ENCODE measurements at places on chromosomes 4 and X. TPM values are rescaled to one million over a fixed set of nuclear protein-coding genes. Genes with fewer than 3 reads are reported as not detected.

GRCh38 chrX:73561801-73562200, 1.2 kb upstream of the CHIC1 start:
- no peaks in the 10 kb centered on the region for H3K27me3 ChIP-seq
- H3K4me3 ChIP-seq = peak overlapping the region; percentile 81
- H3K4me1 ChIP-seq = peaks cover 17% of the 10 kb centered on the region
- no peaks in the 10 kb centered on the region for H3K36me3 ChIP-seq

The NLRP2B gene
- not detected for total RNA-seq

GRCh38 chrX:1433646-1434357, 18.9 kb downstream of the ASMTL start:
- H3K4me3 ChIP-seq = no peak overlapping the region
- H3K27ac ChIP-seq = no peak overlapping the region
- no peak for DNase-seq
- no peaks in the 10 kb centered on the region for H3K4me1 ChIP-seq
- H3K27me3 ChIP-seq = no peaks in the 10 kb centered on the region
- peaks cover 46% of the 10 kb centered on the region for H3K36me3 ChIP-seq

The GPR50 gene
- not detected for total RNA-seq

GRCh38 chrX:134745636-134746409, 87.6 kb upstream of the PLAC1 start:
- no peaks in the 10 kb centered on the region for H3K36me3 ChIP-seq
- DNase-seq = no peak
- no peak overlapping the region for H3K27ac ChIP-seq

DNA sequence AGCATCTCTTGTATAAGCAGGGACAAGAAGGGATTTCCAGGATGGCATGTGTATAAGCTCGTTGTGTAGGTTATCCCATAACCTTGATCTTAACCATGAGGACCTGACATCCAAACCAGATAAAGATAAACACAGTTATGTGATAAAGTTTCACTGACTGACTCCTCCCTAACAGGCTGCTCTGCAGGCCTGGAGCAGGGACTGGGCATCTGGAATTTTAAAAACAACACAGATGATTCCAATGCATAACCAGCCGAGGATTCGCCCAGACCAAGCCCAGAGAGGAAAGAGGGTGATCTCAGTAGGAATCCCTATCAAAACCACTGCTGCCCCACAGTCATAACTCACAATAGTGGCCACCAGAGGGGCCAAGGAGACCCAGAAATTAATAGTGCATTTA, 22.7 kb downstream of the KLF3 start:
- H3K27ac ChIP-seq = no peak overlapping the region
- H3K4me1 ChIP-seq = peaks cover 44% of the 10 kb centered on the region

- DNase-seq = no peak
- H3K36me3 ChIP-seq = no peaks in the 10 kb centered on the region
Measured at GRCh38 chr4:171714791-171715454, 98.3 kb upstream of the GALNTL6 start.

DNA sequence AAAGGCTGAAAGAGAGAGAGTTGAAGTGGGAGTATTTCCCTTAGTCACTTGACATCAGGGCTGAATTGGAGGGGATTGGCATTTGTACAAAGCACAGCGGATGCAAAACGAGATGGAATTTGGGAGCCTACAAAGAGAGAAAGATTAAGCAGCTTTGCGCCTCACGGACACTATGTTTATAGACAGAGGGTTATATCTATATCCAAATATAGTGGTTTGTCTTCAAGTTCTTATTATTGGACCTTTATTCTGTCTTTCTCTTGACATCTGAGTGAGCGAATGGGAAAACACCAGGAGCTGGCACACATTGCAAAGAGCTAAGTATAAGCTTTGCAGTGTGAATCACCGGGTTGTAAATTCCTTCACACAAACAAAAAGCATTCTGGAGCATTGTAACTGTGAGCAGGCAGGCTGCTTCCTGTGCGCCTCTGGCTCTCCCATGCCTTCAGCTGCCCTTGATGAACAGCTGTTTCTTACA, 500.2 kb downstream of the STIM2 start:
- no peak overlapping the region for H3K27ac ChIP-seq
- H3K4me1 ChIP-seq = no peaks in the 10 kb centered on the region
- H3K4me3 ChIP-seq = no peak overlapping the region

GRCh38 chr4:139768896-139769295, 103.3 kb downstream of the MGST2 start:
- no peaks in the 10 kb centered on the region for H3K27me3 ChIP-seq
- no peak overlapping the region for H3K4me3 ChIP-seq
- no peaks in the 10 kb centered on the region for H3K4me1 ChIP-seq

DNA sequence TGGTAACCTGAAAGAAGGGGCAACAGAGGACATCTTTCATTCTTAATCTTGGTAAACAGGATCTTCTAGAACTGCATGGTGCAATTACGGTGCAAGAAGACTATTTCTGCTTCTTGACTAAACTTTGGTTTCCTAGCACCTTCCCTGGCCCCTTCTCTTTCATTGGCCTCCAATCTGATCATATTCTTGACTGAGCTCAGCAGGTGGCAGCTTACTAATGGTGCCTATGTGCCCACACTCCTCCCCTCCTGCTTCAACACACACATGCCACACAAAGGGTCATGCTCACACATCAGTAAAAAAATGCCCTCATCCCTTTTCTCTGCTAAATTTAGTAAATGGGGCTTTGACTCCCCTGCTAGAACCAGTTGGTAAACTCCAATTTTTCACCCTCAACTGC, 400.5 kb upstream of the MAOA start:
- H3K36me3 ChIP-seq = no peaks in the 10 kb centered on the region
- no peak for DNase-seq
- no peaks in the 10 kb centered on the region for H3K4me1 ChIP-seq
- H3K4me3 ChIP-seq = no peak overlapping the region

The MAOA gene
- total RNA-seq = not detected

The WDR45 gene
- total RNA-seq = 29.1 TPM

- H3K36me3 ChIP-seq = no peaks in the 10 kb centered on the region
- H3K4me1 ChIP-seq = no peaks in the 10 kb centered on the region
- DNase-seq = no peak
- H3K27me3 ChIP-seq = peaks cover 4% of the 10 kb centered on the region
- H3K4me3 ChIP-seq = no peak overlapping the region
Measured at GRCh38 chr4:55807556-55807955, 12.0 kb upstream of the EXOC1L start.

The UBQLN2 gene
- total RNA-seq = 47.7 TPM

DNA sequence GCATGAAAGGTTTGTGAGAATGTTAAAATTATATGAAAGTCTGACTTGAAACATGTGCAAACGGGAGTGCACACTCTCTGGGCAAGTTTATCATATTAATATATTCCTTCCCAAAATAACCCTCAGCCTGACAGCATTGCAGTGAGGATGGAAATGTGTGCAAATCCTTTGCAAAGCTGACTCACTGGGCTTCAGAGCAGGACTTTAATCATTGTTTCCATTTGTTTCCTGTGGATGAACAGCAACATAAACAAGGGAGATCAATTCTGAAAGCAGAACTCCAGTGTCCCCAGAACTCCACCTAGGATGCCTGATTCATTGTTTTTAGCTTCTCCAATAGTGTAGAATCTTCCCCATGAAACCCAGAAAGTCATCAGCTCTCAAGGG, 32.9 kb downstream of the SLC2A9 start:
- peaks cover 4% of the 10 kb centered on the region for H3K36me3 ChIP-seq
- H3K27ac ChIP-seq = no peak overlapping the region
- H3K27me3 ChIP-seq = no peaks in the 10 kb centered on the region
- H3K4me1 ChIP-seq = peaks cover 4% of the 10 kb centered on the region

The GSX2 gene
- not detected for total RNA-seq

DNA sequence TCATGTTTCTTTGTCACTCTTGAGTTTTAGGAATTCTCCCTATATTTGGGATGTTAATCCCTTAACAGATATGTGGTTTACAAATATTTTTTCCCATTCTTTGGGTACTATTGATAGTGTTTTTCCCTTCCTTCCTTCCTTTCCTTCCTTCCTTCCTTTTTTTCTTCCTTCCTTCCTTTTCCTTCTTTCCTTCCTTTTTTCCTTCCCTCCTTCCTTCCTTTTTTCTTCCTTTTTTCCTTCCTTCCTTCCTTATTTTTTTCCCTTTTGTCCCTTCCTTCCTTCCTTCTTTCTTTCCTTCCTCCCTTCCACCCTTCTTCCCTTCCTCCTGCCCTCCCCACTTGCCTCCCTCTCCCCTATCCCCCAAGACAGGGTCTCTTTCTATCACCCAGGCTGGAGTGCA, 42.1 kb downstream of the WDR17 start:
- H3K27me3 ChIP-seq = no peaks in the 10 kb centered on the region
- no peaks in the 10 kb centered on the region for H3K36me3 ChIP-seq
- DNase-seq = no peak
- no peaks in the 10 kb centered on the region for H3K4me1 ChIP-seq
- no peak overlapping the region for H3K4me3 ChIP-seq

DNA sequence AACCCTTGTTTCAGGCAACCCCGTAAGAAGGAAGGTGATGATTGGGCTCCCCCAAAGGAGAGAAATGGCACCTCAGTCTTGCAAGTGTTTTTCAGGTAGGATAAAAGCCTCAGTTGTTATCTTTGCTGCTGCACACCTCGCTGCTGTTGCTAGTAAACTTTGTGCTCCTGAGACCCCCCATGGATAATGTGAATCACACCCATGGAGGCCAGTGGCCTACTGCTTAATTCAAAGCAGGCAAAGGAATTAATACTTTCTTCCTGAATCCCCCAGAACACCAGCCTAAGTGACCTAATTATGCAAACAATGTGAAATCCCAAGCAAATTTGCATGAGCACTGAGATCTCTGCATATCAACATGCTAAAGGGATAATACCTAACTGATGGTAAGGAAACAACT, 337.5 kb downstream of the GRIA2 start:
- no peaks in the 10 kb centered on the region for H3K4me1 ChIP-seq
- DNase-seq = no peak
- no peaks in the 10 kb centered on the region for H3K27me3 ChIP-seq
- no peaks in the 10 kb centered on the region for H3K36me3 ChIP-seq

GRCh38 chrX:136880003-136880451, 498 bp downstream of the RBMX start:
- peak overlapping the region; percentile 97 for H3K4me3 ChIP-seq
- peaks cover 35% of the 10 kb centered on the region for H3K36me3 ChIP-seq
- H3K4me1 ChIP-seq = peaks cover 22% of the 10 kb centered on the region
- H3K27me3 ChIP-seq = no peaks in the 10 kb centered on the region
- peak; percentile 42 for DNase-seq

The LANCL3 gene
- 0.29 TPM for total RNA-seq

GRCh38 chrX:23790155-23790497, 7.2 kb downstream of the SAT1 start:
- no peak overlapping the region for H3K27ac ChIP-seq
- DNase-seq = no peak
- H3K4me1 ChIP-seq = peaks cover 10% of the 10 kb centered on the region
- no peak overlapping the region for H3K4me3 ChIP-seq
- H3K27me3 ChIP-seq = no peaks in the 10 kb centered on the region
- H3K36me3 ChIP-seq = peaks cover 10% of the 10 kb centered on the region

- peaks cover 29% of the 10 kb centered on the region for H3K36me3 ChIP-seq
- peaks cover 48% of the 10 kb centered on the region for H3K4me1 ChIP-seq
- peak overlapping the region; percentile 26 for H3K27ac ChIP-seq
- no peak overlapping the region for H3K4me3 ChIP-seq
- no peak for DNase-seq
Measured at GRCh38 chr4:1293991-1294390, 4.3 kb downstream of the MAEA start.

GRCh38 chrX:40471965-40472648, 108.7 kb upstream of the ATP6AP2 start:
- H3K27ac ChIP-seq = no peak overlapping the region
- peaks cover 48% of the 10 kb centered on the region for H3K4me1 ChIP-seq
- peaks cover 8% of the 10 kb centered on the region for H3K27me3 ChIP-seq
- H3K4me3 ChIP-seq = no peak overlapping the region
- DNase-seq = peak; percentile 27

The F9 gene
- total RNA-seq = not detected

The CLIC2 gene
- total RNA-seq = not detected

DNA sequence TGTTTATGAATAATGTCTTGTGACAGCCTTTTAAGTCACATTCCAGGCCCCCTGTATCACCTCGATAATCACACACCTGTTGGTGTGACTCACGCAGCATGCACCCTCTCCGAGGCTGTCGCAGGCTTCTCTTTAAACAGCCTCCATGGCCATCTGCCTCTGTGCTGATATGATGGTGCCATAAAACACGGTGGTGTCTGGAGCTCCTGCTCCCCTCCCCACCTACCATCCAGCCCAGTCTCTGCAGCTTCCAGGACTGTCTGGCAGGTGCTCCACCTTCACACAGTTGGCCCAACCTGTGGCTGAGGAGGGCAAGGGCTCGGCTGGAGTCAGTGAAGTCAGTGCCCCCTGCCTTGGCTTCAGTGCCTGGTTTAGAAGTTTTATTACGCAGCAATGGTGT, 173.8 kb upstream of the RPL34 start:
- H3K4me3 ChIP-seq = no peak overlapping the region
- no peak overlapping the region for H3K27ac ChIP-seq

The SPANXB1 gene
- not detected for total RNA-seq

DNA sequence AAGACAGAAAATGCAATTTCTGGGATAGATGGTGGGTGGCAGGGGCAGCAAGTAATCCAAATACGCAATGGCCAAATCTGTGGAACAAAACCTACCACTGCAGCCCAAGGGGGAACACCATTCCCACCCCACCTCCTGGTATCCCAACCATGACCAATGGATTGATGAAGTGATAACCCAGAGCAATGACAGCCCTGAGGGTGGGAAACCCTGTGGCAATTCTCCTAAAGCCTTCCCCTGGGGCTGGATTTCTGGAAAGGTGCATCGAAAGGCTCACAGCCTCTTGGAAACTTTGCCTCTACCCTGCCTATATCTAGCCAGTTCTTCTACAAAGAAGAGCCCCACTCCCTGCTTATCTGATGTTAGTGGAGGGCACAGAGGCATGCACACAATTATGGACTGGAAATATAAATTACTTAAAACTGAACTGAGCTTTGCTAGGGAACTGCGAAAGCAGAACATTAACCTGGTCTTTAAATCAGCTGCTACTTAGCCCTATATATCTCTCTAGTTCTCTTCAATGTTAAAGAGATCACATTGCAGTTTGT, 59.9 kb upstream of the TXK start:
- H3K4me1 ChIP-seq = peaks cover 3% of the 10 kb centered on the region
- no peaks in the 10 kb centered on the region for H3K36me3 ChIP-seq
- no peak overlapping the region for H3K4me3 ChIP-seq
- DNase-seq = no peak
- no peak overlapping the region for H3K27ac ChIP-seq
